ENCODE measurements at places on chromosomes 5 and 9. TPM values are rescaled to one million over a fixed set of nuclear protein-coding genes. Genes with fewer than 3 reads are reported as not detected.

GRCh38 chr9:13934416-13934815 is 379.5 kb downstream of the NFIB start:
- no peak for DNase-seq

DNA sequence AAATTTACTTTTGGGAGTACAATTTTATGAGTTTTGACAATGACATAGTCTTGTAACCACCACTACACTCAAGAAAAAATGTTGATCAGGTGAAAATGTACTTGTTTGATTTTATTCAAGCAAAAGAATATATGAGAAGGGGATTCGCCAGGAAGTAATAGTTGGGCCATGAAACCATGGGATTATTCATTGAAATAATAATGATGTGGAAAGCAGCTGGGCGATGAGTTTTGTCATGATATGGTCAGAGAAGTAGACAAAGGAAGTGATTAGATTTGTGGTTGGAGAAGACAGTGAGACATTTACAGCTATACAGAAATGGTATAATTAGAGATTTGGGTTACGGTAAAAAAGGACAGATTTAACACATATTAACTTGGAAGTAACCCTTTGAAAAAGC is 11.2 kb downstream of the HMGCR start:
- no peak for DNase-seq

GRCh38 chr5:112445626-112446350 is 26.7 kb upstream of the EPB41L4A start:
- no peak for DNase-seq

GRCh38 chr5:98334946-98335345 is 438.5 kb upstream of the RGMB start:
- DNase-seq = no peak

DNA sequence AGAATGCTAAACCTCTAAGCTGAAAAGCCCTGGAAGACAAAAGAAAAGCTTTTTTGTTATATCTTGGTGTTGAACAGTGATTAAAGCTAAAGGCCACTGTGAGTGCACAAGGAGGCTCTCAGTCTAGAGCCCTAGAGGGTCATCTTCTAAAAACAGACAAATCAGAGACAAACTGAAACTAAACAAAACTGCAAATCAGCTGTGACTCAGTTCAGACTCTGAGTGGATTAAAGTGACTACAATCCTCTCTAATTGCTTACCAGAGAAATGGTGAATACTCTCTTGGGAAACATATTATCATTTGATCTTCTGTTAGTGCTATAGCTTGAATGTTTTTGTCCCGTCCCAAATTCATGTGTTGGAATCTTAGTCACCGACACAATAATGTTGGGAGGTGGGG is 491.9 kb downstream of the CDH18 start:
- no peak for DNase-seq

GRCh38 chr9:121601194-121601593 is 50.2 kb upstream of the DAB2IP start:
- DNase-seq = no peak

- peak; percentile 89 for DNase-seq
Measured at GRCh38 chr5:135466178-135467050, 14.3 kb upstream of the TIFAB start.

- DNase-seq = no peak
Measured at GRCh38 chr5:174457141-174457678, 267.2 kb upstream of the MSX2 start.

The FAM114A2 gene
- 28.9 TPM for total RNA-seq

The PCDHA9 gene
- not detected for total RNA-seq

The SHC3 gene
- total RNA-seq = 0.88 TPM

The PAIP1 gene
- 99.7 TPM for total RNA-seq

The GKAP1 gene
- total RNA-seq = 17.6 TPM

The SLC1A1 gene
- total RNA-seq = 1.1 TPM

The PRSS3 gene
- total RNA-seq = not detected

The CNTNAP3 gene
- total RNA-seq = 11.8 TPM

The NUDCD2 gene
- 12.9 TPM for total RNA-seq
